ENCODE measurements at places on chromosomes 5 and 9.

GRCh38 chr9:119215651-119216050 lies 153.6 kb downstream of the BRINP1 start:
- no peak for DNase-seq

GRCh38 chr9:13358128-13358527 lies 78.6 kb upstream of the MPDZ start:
- DNase-seq: no peak

DNA sequence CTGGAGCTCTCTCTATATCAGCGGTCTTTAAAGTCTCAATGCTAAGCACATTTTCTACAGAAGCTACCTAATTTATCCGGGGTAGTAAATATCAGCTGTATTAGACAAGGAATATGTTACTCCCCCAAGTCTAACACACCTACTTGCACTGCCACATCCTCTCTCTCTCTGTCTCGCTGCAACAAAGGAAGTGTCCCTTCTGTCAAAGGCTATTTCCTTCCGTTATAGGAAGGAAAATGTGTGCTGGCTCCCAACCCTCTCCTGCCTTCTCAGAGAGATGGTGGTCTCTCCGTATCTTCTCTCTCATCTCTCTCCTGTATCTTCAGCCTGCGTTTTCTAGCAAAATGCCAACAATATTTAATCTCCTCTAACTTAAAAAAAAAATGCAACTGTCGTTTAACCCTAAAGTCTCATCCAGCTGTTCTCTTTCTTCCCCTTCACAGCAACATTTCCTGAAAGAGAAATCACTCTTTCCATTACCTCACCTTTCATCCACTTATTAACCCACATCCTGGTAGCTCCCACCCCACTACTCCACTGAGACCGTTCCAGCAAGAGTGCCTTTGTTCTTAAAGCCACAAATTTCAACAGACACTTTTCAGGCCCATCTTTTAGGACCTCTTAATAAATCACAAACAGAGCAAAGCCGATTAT lies 2.3 kb downstream of the TTF1 start:
- no peak for DNase-seq

DNA sequence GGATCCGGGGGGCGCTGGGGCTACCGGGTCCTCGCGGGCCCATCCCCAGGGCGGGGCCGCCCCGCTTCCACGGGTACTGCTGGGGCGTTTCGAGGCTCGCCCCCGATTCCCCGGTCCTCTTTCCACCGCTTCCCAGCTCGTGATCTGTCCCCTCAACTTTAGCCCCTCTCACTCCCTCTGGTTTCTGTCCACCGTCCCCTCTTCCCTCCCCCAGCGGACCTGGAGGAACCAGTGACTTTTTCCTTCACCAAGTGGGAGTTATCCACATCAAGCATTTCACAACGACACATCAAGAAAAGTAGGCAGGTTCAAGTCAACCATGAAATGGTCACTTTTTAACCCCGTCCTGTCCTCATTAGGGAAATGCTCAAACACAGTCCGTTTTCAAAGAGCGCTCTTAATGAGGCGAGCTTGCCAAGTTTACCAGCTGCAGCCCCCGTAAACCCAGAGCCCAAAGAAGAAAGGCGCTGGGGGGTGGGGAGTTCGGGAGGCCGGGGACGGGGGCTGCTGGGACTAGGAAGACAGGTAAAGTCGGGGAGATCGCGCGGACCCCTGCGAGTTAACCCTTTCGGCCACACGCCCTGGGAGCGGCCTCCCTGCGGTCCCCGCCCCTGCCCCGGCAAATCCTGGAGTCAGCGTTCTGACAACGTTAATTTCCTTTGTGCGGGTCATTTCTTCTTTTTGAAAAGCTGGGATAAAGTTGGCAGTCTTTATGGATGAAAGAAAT lies 2.1 kb upstream of the NFIB start:
- DNase-seq: peak; percentile 71

DNA sequence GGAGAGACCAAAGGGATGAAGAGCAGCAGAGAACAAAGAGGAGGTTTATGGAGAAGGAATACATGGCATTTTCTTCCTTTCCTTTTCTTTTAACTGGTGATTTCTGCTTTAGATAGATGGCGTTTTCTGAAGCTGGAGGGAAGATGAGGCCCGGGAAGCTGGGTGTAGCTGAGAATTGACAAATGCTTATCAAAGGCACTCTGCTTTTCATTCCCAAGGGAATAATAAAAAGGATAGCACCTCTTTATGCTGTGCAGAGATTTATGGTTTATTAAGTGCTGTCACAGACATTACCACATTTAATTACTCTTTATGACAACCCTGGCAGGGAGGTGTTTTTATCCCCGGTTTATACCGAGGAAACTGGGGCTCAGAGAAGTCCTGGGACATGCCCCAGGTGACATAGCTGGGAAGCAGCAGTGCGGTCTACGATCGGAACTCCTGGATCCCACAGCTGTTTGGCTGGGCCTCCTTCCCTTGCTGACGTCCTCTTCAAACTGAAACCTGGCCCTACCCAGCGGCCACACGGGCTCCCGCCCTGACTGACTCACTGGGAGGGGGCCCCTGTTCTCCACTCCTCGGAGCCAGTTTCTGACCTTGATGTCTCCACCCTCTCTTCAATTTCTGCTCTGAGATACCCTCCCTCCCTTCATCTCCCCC lies 8.2 kb upstream of the EPB41L4B start:
- no peak for DNase-seq

GRCh38 chr5:164220522-164220921 lies 715.1 kb downstream of the MAT2B start:
- peak; percentile 3 for DNase-seq

- no peak for DNase-seq
These were observed 47.0 kb downstream of the LRSAM1 start for GRCh38 chr9:127498298-127498697.

- DNase-seq: no peak
These were observed 17.8 kb downstream of the EEIG1 start for GRCh38 chr9:127963041-127963358.

GRCh38 chr9:114717908-114718486 lies 36.0 kb upstream of the TEX48 start:
- no peak for DNase-seq

DNA sequence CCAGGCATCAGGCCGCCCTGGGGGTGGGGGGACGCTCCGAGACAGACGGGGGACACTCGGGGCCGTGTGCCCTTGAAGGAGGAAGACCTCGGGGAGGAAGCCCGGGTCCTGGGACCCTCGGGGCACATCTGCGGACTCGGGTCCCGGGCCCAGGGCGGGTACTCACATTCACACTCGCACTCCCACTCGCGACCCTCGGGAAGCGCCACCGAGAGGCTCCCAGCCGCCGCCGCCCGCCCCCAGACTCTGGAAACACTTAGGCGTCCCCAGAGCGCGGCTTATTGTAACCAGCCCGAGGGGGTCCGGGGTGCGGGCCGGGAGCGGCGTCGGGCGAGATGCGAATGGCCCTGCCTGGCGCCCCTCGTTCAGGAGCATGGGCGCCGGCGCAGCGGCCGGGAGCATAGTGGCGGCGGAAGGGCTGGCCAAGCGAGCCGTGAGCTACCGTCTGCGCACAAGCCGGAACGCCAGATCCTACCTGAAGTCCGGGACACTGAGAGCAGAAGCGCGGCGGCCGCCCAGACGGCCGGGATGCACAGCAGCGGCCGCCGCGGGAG lies 559 bp downstream of the ROR2 start:
- DNase-seq: peak; percentile 44

- no peak for DNase-seq
These were observed 71.3 kb downstream of the SH3TC2 start for GRCh38 chr5:148991566-148991965.

GRCh38 chr5:31767335-31768031 lies 128.6 kb downstream of the PDZD2 start:
- no peak for DNase-seq

DNA sequence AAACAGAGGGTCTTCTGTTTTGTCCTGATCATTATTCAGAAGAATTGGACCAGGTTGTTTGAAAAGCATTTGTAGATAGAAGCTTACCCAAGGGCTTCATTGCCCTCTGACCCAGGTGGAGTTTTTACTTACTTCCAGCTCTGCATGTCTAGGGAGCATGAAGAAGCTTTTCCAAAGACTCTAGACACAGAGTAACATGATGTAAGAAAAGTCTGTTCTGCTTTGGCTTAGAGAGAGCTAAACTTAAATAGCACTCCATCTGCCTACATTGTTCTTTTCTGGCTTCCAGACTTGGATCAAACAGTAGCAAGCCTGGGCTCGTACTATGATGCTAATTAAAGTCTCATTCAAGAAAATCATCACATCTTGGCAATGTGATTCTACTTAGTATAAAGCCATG lies 112.1 kb downstream of the SNCAIP start:
- DNase-seq: no peak

GRCh38 chr5:1789834-1790471 lies 9.7 kb downstream of the MRPL36 start:
- no peak for DNase-seq

GRCh38 chr5:103621548-103621930 lies 59.0 kb upstream of the NUDT12 start:
- DNase-seq: no peak

DNA sequence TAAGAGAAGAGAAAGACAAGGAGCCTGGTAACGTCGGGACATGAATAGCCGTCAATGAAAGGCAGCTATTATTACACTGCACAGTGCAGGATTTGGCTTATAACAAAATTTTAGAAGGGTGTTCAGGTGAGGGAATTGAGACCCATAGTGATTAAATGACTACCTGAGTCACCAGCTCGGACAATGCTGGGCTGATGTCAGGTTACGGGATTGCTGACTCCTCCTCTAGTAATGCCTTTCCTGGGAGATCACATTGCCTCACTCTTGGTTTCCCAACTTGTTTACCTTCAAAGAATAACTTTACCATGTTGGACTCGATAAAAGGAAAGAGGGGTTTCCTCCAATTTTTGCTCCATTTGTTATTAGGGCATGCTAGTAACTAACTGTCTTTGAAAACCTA lies 132.6 kb downstream of the GHR start:
- DNase-seq: no peak

DNA sequence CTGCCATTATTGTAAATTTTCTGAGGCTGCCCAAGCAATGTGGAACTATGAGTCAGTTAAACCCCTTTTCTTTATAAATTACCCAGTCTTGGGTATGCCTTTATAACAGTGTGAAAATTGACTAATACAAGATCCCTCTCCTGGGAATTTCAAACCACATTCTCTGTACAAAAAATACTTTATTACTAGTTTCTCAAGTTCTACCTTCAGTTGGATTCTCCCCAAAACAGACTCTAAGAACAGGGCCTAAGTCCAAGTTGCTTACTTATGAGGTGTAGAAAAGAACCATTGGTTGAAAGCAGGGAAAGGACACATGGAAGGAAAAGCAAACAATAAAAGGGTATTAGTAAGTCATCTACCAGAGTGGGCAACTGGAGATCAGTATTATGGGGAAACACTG lies 343.2 kb downstream of the TMEM232 start:
- DNase-seq: no peak

DNA sequence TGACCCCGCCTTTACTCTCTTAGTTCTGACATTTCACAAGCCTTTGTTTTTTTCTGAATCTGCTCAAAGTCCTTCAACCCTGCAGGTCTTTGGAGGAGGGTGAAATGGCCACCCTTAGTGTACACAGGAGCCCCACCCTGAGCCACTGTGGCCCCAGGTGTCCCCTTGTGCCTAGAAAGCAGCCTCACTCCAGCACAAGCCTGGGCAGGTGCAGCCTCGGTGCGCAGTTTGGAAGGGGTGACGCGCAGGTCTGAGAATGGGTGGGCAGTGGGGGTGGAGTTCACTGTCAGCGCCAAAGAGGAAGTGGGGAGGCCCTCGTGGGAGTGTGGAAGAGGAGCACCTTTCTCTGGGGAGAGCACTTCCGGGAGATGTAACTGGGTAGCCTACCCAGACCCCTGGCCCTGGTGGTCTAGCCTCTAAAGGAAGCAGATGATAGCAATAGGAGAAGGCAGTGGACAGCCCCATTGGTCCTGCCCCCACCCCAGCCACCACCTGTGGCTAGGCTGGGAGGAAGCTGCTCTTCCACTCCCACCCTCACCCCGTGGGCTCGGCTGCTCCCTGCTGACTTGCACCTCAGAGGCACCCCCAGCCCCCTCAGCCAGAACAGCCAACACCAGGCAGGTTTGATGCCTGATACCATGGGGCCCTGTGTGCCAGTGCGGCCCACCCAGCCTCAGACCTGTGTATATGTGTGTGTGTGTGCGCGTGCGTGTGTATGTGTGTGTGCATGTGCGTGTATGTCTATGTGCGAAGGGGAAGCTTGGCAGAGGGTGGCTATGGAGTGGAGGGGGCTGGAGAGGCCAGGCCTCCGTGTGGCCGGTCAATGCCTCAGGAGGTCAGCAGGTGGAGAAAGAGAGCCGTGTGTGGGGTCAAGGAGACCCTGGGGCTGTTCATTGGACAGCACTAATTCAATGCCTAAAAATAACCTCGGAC lies 16.8 kb upstream of the DAB2IP start:
- peak; percentile 37 for DNase-seq

- DNase-seq: no peak
These were observed 21.2 kb downstream of the NSUN2 start for GRCh38 chr5:6611334-6612256.

- DNase-seq: no peak
These were observed 4.8 kb downstream of the IRF1 start for GRCh38 chr5:132485641-132486317.

DNA sequence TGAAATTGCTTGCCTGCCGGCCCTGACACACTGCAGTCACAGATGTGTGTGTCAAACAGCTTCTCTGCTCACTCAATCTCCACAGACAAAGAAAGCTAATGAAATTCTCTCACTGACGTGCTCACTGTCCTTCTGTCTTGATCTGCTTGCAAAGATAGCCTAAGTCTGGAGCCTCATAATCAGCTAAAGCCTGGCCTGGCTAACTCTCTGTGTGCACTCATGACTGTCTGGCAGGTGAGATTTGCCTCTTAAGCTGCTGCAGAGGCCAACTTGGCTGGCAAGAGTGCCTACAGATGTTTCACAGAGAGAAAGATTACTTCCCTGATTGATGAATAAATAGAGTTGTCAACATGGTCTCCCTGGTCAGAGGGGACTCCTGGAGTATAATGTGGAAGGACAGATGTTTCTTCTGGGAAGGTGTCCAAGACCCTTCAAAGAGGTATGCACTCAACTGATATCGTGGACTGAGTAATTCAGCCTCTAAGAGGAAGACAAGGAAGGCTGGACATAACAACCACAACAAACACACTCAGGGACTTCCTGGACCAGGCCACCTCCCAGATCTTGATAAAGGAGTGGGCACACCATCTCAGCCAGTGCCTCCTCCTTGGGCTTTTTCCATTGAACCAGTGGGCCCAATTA lies 362.0 kb downstream of the SPOCK1 start:
- peak; percentile 92 for DNase-seq

DNA sequence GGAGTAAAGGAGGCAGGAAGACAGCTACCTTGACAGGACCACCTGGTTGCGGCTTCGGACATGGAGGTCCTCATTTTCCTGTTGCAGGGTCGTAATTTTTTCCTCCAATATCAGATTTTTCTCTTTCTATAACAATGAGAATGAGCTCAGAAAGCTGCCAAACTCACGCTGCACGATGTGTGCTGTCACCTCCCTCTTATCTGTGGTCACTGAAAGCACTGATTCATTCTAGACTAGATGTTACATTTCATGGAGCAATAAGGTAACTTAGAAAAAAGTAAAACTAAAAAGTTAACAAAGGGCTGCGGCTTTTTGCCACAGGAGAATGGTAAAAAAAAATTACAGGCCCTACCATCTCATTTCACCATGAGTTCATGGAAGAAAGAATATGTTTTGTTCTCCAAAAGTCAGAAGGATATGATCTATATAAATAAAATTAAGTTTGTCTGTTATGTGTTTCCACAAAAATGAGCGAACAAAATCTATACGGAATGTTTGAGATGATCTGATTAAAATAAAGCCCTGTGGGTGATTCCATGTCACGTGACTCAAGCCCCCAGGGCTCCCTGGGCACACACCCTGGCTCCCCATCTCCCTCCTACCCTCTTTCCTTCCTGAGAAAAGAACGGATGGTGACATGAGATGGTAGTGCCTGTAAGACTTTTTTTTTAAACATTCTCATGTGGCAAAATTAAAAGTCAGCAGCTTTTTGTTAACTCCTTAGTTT lies 26.9 kb upstream of the ANXA6 start:
- no peak for DNase-seq
